ENCODE measurements at places on chromosomes 7 and 10. TPM values are rescaled to one million over a fixed set of nuclear protein-coding genes. Genes with fewer than 3 reads are reported as not detected.

The TRA2A gene
- total RNA-seq: 31.1 TPM

- DNase-seq: no peak
Measured at GRCh38 chr10:110931769-110932381, 12.5 kb downstream of the SHOC2 start.

DNA sequence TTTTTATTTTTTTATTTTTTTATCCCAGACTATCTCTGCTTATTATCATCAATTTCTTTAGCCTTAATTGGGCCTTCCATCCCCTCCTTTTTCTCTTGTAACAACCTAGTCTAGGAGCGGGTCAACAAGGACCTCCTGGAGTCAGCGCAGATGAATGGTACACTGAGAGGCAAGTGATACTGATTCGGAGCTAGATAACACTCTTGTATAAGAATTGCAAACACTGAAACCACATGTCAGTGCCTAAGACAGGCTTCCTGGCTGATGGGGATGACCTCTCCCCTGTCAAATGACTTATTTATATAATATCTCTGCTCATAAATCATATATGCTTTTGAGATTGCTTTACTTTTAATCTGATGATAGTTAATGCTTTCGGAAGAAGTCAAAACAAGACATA is 22.7 kb downstream of the BPGM start:
- DNase-seq: no peak

The GIMAP4 gene
- 0.24 TPM for total RNA-seq

DNA sequence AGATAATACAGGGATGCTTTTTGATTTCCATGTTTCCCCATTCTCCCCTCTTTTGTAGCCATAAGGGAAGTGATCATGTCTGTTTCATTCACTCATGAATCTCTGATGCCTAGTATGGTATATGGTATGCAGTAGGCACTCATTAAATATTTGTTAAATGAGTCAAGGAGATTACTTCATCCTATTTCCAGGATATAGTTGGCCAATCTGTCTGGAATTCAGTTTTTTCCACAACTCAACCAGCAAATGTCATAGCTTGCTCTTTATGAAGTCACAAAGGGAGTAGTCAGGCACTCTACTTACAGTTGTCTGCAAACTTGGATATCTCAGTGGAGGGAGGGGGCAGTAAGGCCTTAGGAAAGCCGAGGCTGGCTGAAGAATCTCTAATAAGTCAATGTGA is 853.6 kb downstream of the LRMDA start:
- DNase-seq: peak; percentile 72

- no peak for DNase-seq
Measured at GRCh38 chr10:95767884-95768556, 12.1 kb downstream of the ENTPD1 start.

DNA sequence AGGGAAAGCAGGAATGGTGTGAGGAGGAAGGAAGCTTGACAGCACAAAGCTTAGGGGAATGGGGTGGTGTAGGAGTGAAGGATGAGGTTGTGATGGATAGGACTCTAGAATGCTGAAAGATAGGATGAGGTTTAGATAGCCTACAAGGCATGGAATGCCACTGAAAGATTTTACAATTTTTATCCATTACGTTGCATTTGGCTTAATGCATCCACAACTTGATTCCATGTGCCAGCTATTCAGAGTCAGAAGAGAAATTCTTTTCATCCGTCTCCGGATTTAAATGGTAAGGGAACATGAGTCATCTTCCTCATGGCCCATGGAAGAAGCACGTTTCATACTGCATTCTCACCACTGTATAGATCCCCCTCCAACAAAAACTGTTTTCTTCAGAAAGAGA is 212.4 kb upstream of the BMPER start:
- DNase-seq: peak; percentile 73

- no peak for DNase-seq
Measured at GRCh38 chr10:88156341-88156740, 292.9 kb downstream of the PTEN start.

The LIPF gene
- total RNA-seq: not detected

GRCh38 chr10:125064681-125065492 is 95.5 kb downstream of the CTBP2 start:
- DNase-seq: no peak

The FANK1 gene
- 7.5 TPM for total RNA-seq

- DNase-seq: no peak
Measured at GRCh38 chr7:40437498-40437897, 302.7 kb downstream of the SUGCT start.

The CRHR2 gene
- 0.92 TPM for total RNA-seq

GRCh38 chr7:117929237-117929636 is 56.0 kb upstream of the CTTNBP2 start:
- no peak for DNase-seq

The TAS2R5 gene
- total RNA-seq: 1.1 TPM

DNA sequence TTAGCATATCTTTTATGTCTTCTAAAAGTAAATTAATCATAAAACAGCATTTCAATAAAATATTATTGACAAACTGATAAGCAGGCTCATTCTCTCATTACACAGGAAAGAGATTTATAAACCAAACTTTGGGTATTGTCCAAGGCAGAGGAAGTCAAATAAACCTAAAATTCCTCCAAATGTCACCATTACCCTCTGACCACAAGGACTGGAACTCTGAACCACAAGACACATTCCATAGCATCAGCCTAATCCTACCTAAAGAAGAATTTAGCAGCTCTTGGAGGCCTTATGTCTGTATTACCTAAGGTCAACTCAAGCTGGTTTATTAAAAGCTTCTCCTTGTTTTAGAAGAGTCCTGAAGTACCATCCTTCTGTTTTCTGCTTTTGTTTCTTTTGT is 82.4 kb upstream of the SLC13A1 start:
- peak; percentile 31 for DNase-seq

DNA sequence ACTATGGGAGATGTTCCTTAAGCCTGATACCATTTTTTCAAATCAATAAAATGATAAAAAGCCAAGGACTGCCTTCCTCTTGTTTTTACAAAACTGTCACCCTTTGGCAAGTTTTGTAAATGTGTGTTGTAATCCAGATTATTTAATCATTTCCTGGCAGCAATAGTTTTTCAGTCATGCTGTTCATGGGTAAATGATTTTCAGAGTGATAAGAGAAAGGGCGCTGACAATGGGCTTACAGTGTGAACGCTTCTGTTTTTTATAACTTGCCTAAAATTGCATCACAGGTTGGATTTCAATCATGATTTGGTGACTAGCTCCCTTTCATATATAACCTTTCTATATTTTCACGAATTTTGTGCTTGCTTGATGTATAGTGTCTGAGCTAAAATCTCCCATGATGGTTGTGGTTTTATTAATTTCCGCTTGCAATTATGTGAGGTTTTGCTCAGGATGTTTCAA is 19.0 kb upstream of the DMBT1 start:
- DNase-seq: no peak

The TSPAN13 gene
- total RNA-seq: 34.2 TPM
